ENCODE measurements at places on chromosomes 7 and 10. TPM values are rescaled to one million over a fixed set of nuclear protein-coding genes. Genes with fewer than 3 reads are reported as not detected.
A peak's percentile ranks its signal among the peaks of the same experiment; 100 is the strongest.

- peak; percentile 19 for DNase-seq
These were observed 9.5 kb downstream of the ANKRD1 start for GRCh38 chr10:90911133-90912051.

DNA sequence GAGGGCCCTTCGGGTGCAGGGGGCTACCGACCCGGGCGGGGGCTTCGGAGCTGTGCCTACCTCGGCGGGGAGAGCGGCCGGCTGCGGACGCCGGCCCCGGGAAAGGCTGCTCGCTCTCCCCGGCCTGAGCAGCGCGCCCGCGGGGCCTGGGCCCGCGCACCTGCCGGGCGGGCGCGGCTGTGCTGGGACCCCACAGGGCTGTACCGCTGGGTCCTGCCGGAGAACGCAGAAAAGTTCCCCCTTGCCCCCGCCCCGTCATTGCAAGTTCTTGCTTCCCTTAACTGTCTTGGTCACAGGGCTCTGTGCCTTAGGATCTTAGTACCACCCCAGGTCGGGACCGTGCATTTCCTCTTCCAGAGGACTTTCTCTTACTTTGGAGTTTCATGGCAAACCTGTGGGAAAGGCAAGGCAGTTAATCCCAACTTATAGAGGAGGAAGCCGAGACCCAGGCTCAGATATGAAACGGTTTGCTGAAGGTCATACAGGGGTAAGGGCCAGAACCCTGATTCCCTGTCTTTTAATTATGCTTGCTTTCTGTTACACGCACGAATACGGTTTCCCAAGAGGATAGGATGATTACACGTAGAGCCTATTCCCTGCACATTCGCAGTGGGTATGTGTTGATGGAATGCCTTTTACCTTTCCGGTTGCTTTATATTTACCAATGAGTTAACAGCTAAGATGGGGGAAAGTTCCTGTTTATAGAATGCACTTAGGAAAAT is 652 bp downstream of the PCGF5 start:
- no peak for DNase-seq

- no peak for DNase-seq
These were observed 46.9 kb upstream of the GDF10 start for GRCh38 chr10:47253030-47253637.

DNA sequence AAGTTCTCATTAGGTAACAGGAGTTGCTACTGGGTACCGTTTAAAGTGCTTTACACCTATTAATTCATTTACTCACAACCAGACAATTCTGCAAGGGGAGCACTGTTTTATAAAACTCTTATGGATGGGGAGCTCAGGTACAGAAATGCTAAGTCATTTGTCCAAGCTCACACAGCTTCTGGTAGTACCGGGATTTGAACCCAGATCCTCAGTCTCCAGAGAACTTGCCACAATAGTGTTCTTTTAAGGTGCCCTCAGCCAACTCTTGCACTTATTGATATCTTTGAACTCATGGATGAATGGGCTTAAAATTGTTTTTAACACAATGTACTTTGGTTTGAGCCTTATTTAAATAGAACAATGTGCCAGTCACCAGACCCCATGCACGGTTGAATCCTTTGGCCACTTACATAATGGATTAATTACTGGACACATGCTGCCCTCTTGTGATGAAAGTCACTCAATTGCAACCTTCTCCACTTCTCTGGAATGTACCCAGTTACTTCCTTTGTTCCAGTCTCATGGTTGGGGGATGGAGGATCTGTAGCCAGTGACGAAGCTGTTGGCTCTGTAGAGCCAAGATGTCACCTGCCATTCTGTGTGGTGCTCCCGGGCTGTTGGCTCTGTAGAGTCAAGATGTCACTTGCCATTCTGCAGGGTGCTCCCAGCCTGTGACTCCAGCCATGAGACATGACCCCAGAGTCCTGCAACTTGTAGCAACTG is 65.6 kb downstream of the NOD1 start:
- no peak for DNase-seq

- DNase-seq, result no peak
These were observed 67.8 kb upstream of the ATP6V0A4 start for GRCh38 chr7:138865843-138866242.

DNA sequence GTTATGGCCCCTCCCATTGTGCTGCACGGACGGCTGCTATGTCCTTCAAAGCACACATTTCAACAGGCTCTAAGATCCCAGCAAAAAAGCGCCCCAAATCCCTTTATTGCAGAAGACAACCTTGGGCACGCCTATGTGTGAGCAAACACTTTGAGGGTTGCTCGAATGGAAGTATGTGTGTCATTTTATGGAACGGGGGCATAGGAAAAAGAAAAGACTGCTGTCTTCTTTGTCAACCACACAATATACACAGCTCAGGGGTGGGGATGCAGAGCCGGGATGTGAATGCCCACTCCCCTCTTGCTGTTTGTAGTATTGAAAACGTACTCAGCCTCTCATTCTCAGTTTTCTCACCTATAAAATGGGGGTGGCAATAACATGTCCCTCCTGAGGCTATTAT is 32.0 kb downstream of the C10orf53 start:
- DNase-seq, result no peak

- no peak for DNase-seq
These were observed 148.7 kb downstream of the ZMYND11 start for GRCh38 chr10:283916-284356.

DNA sequence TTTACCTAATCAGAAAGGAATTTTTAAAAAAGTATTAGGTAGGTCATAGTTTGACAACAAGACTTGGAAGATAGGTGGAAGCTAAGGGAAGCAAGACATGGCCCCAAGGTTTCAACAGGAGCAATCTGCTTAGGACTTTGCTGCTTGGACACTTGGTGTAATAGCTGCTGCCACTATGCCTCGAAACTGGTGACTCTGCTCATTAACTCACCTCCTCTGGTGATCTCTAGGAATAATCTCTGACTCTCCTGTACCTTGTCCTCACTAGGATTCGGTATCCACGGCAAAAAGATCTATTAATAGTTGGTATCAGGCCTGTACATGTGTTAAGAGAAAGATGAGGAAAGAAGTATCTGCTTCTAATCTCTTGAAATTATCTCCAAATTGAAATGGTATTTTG is 53.1 kb downstream of the PTEN start:
- DNase-seq, result no peak

DNA sequence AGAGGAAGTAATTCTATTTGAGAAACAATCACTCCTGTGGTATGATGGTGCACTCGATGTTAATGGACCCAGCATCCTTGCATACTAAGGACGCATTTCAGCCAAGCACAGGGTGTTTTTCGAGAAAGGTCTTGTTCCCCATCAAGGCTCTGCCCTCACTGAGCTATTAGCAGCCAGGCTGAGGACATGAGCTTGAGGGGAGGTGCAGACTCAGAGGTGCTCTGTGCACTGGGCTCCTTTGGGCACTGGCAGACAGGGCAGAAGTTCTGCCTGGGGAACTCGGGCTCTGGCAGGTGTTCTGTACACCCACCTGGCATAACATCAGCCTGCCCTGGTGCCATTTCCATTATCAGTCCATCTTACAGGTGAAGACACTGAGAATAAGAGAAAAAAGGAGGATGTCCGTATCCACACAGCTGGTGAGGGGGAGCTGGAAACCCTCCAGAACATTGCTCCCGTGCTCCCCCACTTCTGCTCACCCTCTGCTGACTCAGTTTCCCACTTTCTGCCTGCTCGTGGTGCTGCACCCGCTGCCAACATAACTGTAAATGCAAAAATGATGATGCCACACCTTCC is 92.7 kb upstream of the RET start:
- DNase-seq, result no peak

GRCh38 chr7:42739638-42740037 is 172.2 kb downstream of the C7orf25 start:
- no peak for DNase-seq

GRCh38 chr10:117457932-117458331 is 82.7 kb upstream of the PDZD8 start:
- no peak for DNase-seq

DNA sequence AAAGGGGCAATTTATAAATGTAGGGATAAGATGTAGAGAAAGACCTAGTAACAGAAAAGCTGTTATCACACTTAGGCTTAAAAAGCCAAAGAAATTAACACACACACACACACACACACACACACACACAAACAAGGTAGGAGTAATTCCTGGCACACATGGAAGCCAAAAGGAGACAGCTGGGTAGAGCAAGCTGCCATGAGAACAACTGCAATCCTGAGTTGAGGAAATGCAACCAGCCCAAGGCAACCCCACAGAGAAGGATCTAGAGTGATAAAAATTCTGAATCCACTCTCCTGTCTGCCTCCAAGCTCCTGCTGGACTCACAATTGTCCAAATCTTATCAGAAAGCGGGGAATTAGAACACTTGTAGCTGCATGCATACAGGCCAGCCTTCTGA is 229.1 kb upstream of the DGKB start:
- no peak for DNase-seq

- no peak for DNase-seq
These were observed 146.9 kb downstream of the EVX1 start for GRCh38 chr7:27389496-27389895.

- DNase-seq, result no peak
These were observed 89.7 kb downstream of the ATE1 start for GRCh38 chr10:121838149-121838548.

GRCh38 chr10:31822150-31822549 is 106.5 kb downstream of the ARHGAP12 start:
- DNase-seq, result no peak

GRCh38 chr10:48842231-48842630 is 97.4 kb downstream of the LRRC18 start:
- no peak for DNase-seq

Gene SPDYE2
- total RNA-seq, result not detected

Gene RBP4
- 3.9 TPM for total RNA-seq

Gene CYP2C8
- total RNA-seq, result 4.3 TPM

All from ovary (tissue), 10 donors.